ENCODE measurements at places on chromosomes 2 and 18.

GRCh38 chr2:35343135-35343534 is 1012.4 kb upstream of the CRIM1 start:
- DNase-seq: no peak

DNA sequence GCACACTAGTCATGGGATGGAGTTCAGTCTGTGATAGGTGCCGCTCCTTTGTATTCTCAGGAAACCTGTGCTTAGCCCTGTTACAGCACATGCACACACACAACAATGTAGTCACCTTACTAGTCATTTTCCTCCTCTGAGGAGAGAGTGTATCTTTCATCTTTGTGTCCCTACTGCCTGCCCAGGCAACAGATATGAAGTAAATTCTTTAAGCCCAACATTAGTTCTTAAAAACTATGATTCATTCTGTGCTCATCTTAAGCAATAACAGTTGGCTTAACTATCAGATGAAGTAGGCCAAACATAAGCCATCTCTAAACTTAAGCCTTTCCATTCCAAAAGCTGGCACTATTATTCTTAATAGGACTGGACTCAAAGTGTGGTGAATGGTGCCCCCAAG is 186.5 kb downstream of the LNPK start:
- DNase-seq: no peak

DNA sequence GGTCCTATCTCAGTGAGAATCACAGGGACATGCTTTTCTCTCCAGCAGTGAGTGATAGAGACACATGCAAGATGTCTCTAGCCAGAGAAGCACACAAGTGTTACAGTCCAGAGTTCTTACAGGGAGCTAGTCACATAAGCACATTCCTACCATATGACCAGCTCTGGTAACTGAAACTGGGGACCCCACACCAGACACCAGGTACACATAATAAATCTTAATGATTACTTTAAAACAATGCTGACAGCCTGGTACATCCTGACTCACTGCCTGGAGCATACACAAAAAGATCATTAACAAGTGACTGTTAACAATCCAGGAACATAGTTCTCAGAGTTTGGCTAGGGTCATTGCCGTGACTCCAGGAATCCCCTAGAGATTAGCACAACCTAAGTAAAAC is 53.6 kb downstream of the GALNT1 start:
- no peak for DNase-seq

DNA sequence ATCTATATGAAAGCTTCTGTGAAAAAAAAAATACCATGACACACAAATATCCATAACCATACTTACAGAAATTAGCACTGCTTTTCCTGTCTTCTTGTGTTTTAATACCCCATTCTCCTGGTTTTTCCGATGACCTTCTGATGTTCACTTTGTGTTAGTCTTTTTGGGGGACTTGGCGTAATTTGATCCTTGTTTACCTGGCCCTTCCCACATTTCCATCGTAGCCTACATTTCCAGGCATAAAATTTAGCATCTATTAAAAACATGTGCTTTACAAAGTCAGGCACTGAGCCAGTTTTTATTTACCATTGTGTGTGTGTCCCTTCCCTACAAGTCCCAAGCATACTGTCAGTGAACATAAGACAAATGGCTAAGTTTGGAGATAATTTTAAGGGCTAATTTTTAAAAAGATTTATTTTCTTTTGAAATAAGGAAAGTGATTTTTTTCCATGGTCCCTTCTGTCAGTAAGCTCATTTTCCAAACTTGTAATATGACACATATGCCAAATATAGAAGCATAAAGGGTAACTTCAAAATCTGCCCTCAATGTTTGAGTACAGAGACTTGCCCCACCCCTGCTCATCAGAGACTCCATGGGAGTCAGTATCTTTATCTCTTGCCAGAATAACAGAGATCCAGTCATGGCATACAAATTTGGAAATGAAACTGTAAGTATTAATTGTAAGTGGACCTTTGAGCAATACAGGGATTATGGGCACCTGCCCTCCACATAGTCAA is 27.3 kb downstream of the SESTD1 start:
- no peak for DNase-seq

DNA sequence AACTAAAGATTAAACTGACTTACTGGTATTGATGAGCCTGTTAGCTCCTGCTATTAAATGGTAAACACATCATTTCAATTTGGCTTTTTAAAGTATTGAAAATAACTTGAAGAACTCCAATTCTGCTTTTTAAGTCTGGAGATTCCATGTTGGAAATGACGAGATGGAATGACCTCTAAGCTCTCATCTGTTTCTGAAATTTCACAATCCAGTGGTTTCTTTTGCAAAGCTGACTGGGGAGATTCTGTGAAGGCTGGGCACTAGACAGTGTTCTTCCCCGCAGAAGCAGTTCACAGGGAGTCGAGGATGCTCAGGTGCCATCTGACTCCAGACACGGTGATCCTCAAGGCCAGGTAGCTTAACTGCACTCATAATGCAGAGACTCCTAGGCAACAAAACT is 44.7 kb downstream of the DHRS9 start:
- DNase-seq: no peak

- DNase-seq: no peak
Observed at GRCh38 chr18:79211844-79212243, 142.7 kb downstream of the ATP9B start.

DNA sequence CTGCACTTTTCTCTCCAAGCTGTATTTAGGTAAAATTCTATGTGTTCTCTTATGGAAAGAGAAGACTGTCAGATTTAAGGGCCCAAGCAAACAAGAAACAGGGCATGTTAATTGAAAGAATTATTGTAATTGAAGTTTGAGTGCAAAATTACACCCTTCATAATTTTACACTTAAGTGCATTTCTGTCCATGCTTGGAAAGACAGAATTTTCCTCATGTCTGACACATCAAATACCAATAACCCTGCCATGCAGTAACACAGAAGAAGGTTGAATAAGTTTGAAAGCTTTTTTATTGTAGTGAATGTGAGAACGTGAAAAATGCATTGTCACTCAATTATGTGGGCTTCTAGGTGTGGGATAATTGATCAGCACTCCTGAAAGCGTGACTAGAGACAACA is 52.9 kb upstream of the PARD3B start:
- no peak for DNase-seq

DNA sequence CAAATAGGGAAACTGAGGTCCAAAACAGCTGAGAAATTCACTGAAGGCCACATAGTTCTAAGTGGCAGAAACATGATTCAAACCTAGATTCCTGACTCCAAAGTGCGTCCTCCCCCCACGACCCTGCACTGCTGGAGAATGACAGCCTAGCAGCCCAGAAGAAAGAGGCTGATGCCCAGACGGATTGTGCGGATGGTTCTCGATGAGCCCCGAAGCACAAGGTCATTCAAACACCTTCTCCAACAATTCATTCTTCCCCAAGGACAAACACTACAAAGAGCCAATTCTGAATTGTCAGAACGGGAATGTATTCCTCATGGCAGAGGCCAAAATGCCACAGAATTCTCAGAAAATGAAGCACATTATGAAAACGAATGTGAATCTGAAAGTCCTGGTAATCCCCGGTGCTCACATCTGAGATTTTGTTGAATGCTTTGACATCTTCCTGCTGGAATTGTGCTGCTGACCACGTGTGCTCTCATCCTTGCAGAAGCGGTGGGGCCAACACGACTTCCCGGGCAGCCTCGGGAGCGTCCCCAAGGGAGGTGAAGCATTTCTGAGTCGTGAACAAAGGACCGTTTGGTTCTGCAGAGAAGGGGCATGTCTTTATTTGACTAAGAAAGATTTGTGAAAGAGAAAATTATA is 337.0 kb downstream of the EIPR1 start:
- no peak for DNase-seq

- no peak for DNase-seq
Observed at GRCh38 chr2:160478660-160479059, 14.9 kb downstream of the RBMS1 start.

DNA sequence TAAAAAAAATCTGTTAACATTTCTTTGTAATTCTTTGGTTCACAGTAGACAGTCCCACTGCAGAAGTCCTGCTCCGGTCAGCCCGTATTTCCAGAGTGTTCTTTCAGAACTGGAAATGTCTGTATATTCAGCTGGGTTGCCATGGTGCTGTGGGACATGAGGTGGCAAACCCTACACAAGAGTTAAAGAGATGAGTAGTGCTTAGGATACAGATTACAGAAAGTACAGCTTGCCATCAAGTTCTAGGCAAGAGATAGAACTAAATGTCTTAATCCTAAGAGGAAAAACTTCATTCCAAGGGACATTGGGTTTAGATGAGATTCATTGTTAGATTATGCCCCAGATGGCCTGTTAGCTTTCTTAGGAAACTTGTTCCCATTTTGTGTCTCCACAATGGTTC is 60.1 kb downstream of the FMNL2 start:
- DNase-seq: no peak

- no peak for DNase-seq
Observed at GRCh38 chr2:42342061-42342794, 18.8 kb downstream of the COX7A2L start.

DNA sequence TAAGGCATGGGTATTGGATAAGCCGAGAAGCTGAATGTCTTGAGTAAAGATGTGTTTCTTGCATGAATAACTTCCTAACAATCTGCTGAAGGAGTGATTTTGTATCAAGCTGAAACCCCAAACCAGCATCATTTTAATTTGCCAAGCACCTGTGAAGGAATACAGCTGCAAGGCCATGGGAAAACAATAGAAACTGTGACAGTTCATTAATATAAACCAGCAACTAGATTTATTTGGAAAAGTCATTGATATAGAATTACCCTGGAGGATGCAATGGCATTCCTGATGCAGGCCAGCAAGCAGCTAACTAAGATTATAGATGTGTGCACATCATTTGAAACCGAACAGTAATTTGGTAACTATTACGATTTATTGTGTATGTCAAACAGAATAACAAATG is 155.7 kb upstream of the TCF4 start:
- no peak for DNase-seq

DNA sequence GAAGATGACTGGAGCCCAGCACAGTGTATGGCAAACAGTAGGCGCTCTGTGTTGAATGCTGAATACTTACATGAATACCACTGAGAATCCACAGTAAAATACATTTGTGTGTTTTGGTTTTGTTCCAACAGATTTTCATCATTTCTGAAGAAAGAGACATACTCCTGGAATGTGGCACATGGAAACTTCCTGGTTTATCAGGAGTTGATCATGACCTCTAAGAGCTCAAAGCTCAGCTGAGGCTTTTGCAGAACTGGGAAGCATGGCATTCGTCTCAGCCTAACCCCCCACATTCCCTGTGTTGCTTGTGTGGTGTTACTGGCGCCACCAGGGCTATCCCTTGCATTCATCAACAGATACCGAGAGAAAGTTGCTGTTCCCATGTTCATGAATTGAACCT is 316.9 kb upstream of the REV1 start:
- DNase-seq: no peak

GRCh38 chr2:64768491-64769005 is 114.8 kb upstream of the SERTAD2 start:
- no peak for DNase-seq

DNA sequence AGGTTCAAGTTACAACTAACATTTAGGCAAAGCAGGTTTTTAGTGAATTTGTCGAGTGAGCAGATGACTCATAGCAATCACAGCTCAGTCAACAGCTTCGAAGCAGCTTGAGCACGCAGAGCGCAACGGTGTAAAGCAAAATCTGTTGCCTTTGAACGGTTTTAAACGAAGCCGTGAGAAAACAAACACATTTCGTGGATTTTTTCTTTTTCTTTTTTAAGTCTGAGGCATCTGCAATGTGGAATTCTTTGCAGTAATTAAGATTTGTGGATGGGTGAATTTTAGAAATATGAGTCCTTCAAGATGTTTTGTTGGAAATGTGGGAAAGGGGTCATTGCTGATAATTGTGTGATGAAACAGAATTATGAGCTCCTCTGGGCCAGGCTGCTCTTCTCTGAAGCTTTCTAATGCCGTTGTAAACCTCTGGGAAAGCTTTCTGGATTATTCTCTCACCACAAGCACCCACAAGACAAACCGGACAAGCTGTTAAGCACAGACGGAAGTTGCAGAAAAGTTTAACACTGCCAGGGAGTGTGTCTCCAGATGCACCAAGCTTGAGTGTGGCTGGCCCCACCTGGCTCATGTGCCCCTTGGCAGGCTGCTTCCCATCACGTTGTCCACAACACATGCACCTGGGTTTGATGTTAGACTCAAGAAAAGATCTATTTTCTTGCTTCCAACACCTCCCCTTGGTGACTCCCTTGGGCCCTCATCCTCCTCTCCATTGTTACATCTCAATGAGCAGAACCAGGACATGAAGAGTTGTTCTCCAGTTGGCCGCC is 224.7 kb downstream of the ACKR3 start:
- no peak for DNase-seq

DNA sequence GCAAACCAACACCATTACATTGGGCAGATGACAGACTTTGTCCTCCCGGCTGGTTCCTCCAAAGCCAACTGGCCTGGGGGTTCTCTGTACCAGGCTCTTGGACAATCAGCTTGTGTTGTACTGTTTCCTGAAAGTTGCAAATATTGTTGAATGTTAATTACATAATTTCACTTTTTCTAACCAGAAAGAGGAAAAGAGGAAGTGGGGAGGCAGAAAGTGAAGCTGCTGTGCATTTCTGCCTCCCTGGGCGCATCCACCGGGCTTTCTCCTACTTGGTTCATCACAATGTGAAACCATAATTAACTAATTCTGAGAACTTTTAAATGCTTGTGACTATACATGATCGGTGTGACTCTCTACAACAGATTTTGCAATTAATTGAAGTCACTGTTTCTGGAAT is 10.1 kb downstream of the TWIST2 start:
- DNase-seq: no peak

DNA sequence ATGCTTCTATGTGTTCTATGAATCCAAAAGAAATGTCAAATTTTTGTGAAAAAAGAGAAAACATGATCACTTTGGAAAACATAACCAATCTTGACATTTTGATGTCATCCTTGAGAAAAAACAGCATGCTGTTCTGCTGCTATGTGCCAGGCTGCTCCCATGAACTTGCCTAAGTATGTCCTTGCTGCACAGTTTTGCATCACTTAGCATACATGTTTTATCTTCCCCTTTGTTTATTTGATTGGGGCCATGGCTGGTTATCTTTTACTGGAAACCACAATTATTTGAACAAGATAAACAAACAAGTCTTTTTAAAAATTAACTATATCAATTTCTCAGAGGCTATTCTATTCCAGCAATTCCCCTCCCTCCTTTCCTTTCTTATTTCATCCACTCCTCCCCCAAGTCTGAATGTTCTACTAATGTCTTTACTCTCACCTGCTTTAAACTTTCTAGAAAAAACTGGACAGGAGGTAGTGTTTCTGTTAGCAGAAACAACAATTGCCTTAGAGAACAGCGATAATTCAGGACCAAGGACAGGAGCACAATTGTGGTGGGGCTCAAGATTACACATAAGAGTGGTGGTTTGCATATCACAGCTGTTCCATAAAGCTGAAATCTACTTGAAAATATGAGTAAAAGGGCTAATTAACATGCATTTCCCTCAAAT is 6.7 kb downstream of the AOX1 start:
- no peak for DNase-seq

DNA sequence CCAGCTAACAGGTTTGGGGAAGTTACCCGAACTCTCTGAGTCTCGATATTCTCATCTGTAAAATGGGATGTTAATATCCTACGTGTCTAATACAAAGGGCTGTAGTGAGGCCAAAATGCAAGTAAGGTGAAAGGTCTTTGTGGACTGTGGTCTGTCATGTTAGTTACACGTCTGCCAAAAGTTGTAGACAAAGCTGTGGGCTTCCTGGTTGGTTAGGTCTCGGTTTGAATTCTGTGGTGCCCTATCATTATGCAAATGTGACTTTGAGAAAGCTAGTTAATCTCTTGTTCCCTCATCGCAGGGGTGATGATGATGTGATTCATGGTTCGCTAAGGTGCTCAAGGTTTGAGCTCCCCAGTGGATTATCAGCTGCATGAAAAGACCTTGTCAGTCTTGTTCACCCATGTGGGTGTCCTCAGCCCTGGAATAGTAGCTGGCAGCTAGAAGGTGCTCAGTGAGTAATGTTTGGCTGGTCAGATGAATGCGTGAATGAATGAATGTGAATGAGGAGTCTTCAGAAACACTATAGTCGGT is 23.1 kb downstream of the TRIB2 start:
- no peak for DNase-seq

All from activated CD4-positive, alpha-beta T cell treated with anti-CD3 and anti-CD28 coated beads for 24 hours (primary cell).